Activated CD4-positive, alpha-beta memory T cell treated with anti-CD3 and anti-CD28 coated beads, Interleukin-2, amount 10 ng/mL, durations not matched to agents 7 days and 5 days (primary cell): ENCODE measurements at places on chromosomes 4 and X.

DNA sequence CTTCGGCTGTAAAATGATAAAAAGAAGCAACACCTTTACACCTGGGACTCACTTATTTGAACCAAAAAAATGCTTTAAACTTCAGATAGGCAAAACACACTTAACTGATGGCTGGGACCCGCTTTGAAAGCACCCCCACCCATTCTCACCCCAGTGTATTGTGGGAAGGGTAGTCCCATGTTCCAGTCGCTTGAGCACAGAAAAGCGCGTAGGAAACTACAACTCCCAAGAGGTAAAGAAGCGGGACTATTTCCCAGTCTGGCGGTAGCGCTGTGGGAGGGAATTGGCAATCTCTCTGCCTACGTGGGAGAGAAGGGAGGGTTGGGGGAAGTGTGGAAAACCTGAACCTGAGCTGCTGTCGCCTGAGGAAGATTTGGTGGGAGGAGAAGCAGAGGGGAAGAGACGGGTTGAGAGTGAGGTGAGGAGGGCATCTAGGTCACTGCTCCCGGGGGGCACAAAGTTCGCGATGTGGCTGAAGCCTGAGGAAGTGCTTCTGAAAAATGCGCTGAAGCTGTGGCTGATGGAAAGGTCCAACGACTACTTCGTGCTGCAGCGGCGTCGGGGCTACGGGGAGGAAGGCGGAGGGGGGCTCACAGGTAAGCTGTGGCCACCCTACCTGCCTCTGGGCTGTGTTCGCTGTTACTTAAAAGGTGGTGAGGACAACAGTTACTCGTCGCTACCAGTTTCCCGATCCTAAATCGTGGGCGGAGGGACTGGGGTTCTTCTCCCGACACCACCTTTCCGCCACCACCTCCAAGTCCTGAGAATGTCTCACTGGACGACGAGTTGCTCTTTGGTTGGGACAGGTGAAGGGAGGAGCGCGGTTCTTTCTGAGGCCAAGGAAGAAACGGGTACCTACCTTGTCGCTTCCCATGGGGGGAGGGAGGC is at the start of gene TBC1D8B:
TBC1D8B (plus strand) TSS at position 286 of the 888 bp plus-strand sequence; CDS start at position 467, 181 bp downstream.
- H3K4me3 ChIP-seq = peak within 1 kb of the TSS; percentile 84
- H3K4me1 ChIP-seq = peaks cover 8% of the 10 kb centered on the region
- no peaks in the 10 kb centered on the region for H3K36me3 ChIP-seq
- no peak within 1 kb of the TSS for H3K27ac ChIP-seq

DNA sequence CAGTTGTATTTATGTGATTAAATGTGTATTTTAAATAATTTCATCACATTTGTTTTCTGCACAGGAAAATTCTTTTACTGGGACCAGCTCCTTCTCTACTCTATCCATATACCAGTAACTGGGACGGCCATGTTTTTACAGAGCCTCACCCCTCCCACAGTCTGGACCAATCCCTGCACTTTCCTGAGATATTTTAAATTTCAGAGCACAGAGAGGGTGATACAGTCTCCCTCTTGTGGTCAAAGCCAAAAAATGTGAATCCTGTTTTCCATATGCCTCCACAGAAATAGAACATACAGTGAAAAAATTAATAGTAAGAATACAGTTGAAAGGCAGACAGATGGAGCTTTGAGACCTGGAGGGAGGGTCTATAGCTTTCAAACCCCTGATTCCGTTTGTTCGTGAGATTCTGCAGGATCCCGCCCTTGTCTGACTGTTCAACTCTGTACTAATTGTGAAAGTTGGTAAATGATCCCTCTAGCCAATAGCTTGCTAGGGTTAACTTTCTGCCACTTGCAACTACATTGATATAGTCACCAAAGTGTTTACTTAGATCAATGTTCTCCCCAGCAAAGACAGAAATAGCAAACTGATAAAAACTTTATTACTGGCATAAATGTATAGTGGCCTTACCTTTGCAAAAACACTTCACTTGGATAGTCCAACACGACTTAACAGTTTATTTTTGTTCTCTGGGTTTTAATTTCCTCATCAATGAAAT is 172.2 kb downstream of the PPARGC1A start:
- H3K27ac ChIP-seq = no peak overlapping the region
- DNase-seq = no peak
- H3K4me1 ChIP-seq = no peaks in the 10 kb centered on the region
- no peak overlapping the region for H3K4me3 ChIP-seq

DNA sequence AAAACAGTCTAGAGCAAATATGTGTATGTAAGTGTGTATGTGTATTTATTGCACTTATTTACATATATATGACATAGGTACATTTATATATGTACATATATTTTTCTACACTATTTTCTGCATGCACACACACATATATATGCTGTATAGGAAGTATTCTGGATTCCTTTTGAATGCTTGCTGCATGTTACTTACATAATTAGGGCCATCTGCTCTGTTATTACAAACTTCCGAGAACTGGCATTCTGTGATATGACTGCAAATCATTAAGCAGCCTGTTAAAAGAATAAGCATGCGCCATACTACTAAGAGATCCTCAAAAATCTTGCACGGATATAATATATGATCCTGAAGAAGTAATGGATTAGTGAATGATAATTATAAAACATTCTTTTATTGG is 1157.6 kb upstream of the TENM3 start:
- no peak for DNase-seq
- H3K4me3 ChIP-seq = no peak overlapping the region
- H3K36me3 ChIP-seq = no peaks in the 10 kb centered on the region
- H3K4me1 ChIP-seq = no peaks in the 10 kb centered on the region

DNA sequence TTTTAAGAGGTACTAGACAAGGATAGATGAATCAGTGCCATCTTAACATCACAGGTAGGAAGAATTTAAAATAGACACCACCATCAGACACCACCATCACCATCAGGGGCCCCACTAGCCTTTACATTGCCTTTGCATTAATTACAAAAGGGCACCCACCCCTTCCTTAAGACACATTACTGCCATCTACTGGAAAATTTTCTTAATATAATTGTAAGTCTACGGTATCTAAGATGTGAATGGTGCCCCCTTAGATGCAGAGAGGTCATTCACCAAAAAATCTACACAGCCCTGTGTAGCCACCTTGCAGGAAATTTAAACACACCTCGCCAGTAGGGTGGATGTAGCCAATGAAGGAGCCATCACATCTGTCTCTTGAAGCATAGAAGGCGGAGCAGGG is 184.1 kb downstream of the MID1IP1 start:
- no peak for DNase-seq
- H3K4me1 ChIP-seq = no peaks in the 10 kb centered on the region
- no peak overlapping the region for H3K27ac ChIP-seq
- H3K27me3 ChIP-seq = no peaks in the 10 kb centered on the region

GRCh38 chr4:181581983-181582382 is 661.2 kb upstream of the TENM3 start:
- no peak overlapping the region for H3K27ac ChIP-seq
- H3K4me3 ChIP-seq = no peak overlapping the region
- H3K4me1 ChIP-seq = no peaks in the 10 kb centered on the region
- DNase-seq = no peak
- no peaks in the 10 kb centered on the region for H3K27me3 ChIP-seq
- H3K36me3 ChIP-seq = no peaks in the 10 kb centered on the region

DNA sequence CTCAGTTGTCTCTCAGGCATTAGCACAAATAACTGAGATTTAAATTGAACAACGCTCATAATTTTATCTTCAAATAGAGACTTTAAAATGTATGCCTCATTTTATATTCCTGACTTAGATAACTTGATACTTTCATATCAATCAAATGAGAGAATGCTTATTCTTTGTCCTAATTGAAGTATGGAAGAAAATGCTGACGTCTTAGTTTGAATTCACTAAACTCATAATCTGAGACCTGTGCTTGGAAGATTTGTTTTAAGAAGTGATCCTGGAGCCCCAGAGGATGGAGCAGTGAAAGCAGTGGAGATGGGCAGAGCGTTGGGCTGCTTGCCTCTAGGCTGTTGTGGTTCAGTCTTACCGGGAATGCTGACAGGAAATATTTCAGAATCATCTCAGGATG is 76.1 kb downstream of the ZNF518B start:
- no peak overlapping the region for H3K4me3 ChIP-seq
- peaks cover under 1% of the 10 kb centered on the region for H3K27me3 ChIP-seq
- H3K27ac ChIP-seq = no peak overlapping the region
- H3K4me1 ChIP-seq = no peaks in the 10 kb centered on the region
- H3K36me3 ChIP-seq = no peaks in the 10 kb centered on the region

DNA sequence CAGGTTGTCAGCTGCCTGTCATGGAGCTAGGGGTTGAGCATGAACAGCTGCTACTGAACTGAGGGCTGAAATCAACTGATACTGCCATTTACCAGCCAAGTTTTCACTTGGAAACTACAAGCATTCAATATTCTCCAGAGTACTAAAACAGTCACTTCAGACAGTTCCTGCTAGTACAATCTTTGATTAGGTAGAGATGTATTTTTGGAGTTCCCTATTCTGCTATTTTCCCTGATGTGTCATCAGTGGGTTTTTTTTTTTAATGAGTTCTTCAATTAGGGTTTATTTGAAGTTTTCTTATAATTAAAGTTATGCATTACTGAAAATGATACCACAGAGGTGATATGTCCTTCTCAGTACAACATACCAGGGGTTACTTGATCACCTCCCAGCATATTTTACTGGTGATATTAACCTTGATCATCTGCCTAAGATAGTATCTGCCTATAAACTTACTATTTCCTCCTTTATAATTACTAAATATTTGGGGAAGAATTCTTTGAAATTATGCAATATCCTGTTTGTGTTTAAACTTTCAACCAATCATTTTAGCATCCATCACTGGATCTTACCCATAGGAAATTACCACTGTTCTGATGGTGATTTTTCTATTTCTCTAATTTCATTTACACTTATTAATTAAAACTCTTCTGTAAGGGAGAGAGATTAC is 13.6 kb downstream of the PDCL2 start:
- H3K4me3 ChIP-seq = no peak overlapping the region
- peaks cover 7% of the 10 kb centered on the region for H3K36me3 ChIP-seq
- DNase-seq = no peak
- H3K4me1 ChIP-seq = no peaks in the 10 kb centered on the region

DNA sequence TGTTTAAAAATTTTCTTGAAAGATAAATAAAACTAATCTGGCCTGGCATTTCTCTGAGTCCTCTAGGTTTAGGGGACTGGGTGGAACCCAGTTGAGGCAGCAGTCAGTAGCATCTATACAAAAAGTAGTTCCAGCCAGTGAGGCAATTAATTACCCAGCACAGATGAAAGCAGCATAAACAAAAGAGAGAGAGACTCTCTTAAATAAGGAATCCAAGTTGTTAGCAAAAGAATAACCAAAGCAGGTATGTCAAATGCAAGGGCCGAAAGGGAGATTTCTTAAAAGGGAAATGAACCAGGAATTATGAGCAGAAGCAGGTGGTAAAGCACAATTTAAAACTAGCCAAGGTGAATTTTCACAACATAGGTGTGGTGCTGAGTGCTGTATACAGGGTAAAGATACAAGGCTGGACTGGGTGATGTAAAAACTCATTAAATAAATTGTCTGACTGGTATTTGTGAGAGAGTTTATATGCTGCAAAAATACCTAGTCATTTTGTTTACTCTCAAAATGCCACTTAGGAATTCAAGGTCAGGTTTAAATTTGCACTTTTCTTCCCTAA is 94.6 kb upstream of the GALNT7 start:
- H3K27me3 ChIP-seq = peaks cover 2% of the 10 kb centered on the region
- H3K36me3 ChIP-seq = no peaks in the 10 kb centered on the region

DNA sequence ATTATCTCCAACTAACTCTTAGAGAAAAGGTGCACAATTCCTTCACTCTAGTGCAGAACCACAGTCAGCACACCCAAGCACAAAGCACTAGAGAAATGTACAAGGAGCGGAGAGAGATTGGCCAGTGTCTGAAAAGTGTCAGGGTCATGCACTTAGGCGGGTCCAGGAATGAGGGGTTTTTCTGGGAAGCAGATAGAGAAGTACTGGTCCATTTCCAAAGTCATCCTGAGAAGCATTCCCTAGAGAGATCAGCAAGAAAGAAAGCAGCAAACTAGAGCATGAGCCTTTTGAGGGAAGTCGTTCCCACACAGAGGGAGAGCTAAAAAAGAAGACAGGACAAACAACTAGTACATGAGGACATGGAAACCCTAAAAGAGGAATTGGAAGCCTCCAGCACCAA is 168.1 kb upstream of the MAP3K15 start:
- peaks cover 83% of the 10 kb centered on the region for H3K4me1 ChIP-seq
- H3K4me3 ChIP-seq = peak overlapping the region; percentile 70
- no peaks in the 10 kb centered on the region for H3K27me3 ChIP-seq
- DNase-seq = no peak
- peaks cover 68% of the 10 kb centered on the region for H3K36me3 ChIP-seq

DNA sequence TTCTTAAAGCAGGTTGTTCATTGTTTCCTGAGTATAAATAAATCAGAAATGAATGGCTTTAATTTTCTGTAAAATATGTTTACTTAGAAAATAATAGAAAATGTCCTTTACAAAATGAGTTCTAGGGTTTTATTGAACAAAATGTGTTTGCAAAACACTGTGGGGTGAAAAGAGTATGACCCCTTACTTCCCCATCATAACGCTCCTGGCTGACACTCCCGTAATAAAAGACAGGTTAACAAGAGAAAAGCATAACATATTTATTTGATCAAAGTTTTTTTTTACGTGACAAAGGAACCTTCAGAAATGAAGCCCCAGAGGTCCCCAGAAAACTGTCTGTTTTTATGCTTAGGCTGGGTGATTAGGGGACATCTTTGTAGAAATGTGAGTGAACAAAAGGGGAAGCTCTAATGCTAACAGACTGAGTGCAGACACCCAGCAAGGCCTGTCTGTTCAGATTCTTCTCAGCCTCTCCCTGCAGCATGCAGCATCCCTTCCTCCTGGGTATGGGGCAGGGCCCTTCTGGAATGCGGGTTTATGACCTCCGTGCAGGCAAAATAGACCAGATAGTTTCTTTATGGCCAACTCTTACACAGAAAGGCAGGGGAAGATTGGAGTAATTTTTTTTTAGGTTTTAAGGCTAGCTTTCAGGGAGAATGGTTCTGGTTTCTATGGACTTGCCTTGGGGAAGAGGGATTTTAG is 26.1 kb downstream of the ZFP42 start:
- H3K4me3 ChIP-seq = no peak overlapping the region
- H3K36me3 ChIP-seq = no peaks in the 10 kb centered on the region
- no peak for DNase-seq
- no peaks in the 10 kb centered on the region for H3K27me3 ChIP-seq
- no peaks in the 10 kb centered on the region for H3K4me1 ChIP-seq

DNA sequence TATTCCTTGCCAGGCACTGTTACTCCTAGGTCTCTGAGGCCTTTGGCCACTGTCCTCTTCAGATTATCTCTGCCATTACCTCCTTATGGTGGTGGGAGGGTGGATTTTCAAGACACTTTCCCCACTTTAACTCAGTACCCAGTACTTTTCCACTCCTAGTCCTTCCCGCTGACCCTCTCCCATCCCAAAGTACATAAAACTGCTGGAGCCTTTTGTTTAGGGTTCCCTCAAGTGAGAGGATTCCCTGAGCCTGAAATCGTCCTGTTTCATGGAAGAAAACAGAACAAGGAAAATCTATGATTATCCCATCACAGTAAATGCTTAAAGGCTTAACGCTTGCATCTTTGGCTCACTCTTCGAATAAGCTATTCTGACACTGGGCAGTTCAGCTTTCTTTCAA is 1742.5 kb upstream of the ADGRL3 start:
- no peaks in the 10 kb centered on the region for H3K27me3 ChIP-seq
- no peak for DNase-seq

- no peak for DNase-seq
- no peak overlapping the region for H3K4me3 ChIP-seq
- H3K27ac ChIP-seq = no peak overlapping the region
- H3K4me1 ChIP-seq = no peaks in the 10 kb centered on the region
Observed at GRCh38 chrX:10755439-10756334, 135.3 kb upstream of the MID1 start.
